SHP77 treated with DMSO at 0.1 percent for 48 hours (cell line): ENCODE measurements at places on chromosomes 11 and 22.

GRCh38 chr11:58494101-58494500 lies 13.8 kb downstream of the OR5B21 start:
- DNase-seq: no peak

- DNase-seq: no peak
Measured at GRCh38 chr11:123856444-123856843, 29.0 kb downstream of the TMEM225 start.

- DNase-seq: no peak
Measured at GRCh38 chr22:26617271-26618199, at the start of gene CRYBB1. CRYBB1 (minus strand) TSS chr22:26618027; CDS start chr22:26616319, 1,708 bp downstream.

DNA sequence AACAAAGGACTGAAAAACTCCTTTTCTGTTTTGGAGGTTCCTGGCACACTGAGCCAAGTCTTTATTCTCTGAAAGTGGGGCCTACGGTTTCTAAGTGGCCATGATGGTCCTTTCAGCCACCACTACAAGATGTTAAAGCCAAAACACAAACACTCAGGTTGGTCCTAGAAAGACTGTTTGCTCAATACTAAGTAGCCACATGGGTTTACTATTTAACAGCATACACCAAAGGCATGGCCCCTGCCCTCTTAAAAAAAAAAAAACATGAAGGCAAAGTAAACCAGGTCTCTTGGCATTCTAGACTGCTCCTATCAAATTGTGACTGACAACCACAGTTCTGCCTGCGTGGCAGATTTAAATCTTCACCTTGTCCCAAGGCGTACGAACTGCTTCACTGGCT lies 123.6 kb upstream of the BID start:
- DNase-seq: no peak

DNA sequence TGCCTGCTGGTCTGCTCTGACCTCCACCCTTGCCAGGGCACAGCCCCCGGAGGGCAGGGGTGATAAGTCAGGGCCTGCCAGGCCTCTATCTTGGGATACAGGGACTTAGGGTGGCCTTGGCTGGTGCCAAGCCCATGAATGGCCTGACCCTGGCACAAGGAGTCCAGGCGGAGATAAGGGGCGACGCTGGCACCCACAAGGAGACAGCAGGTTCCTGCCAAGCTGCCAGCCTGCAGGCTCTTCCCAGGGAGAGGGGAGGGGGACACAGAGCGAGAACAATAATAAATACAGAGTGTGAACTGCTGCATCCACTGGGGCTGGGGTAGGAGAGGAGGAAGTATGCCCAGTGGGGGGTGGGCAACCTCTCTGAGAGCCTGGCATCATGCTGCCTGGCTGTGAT lies 978 bp downstream of the CSDC2 start:
- no peak for DNase-seq
